AG20443 (cell line): ENCODE measurements at places on chromosomes 7 and 10.

GRCh38 chr7:140571538-140572122 is 69.0 kb downstream of the DENND2A start:
- DNase-seq = no peak

DNA sequence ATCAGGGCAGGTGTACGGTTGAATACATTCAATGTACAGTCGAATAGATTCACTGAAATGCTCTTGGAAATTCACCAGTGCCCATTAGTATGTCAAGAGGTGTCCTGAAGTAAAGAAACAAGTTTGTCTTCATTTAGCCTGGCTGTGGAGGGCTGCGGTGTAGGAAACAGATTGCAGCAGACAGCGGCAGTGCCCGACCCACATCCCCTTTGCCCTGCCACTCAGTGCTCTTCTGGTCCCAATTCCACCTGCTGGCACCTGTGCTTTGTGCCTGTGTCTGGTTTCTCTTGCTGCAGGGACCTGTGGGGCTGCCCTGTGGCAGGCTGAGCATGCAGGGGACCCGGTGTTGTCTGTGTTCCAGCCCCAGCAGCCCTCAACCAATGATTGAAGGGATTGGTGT is 183.7 kb downstream of the RPS24 start:
- no peak for DNase-seq

- DNase-seq = no peak
Observed at GRCh38 chr7:124790645-124791044, 25.1 kb upstream of the GPR37 start.

GRCh38 chr7:26549281-26549944 is 257.8 kb downstream of the SNX10 start:
- DNase-seq = no peak

DNA sequence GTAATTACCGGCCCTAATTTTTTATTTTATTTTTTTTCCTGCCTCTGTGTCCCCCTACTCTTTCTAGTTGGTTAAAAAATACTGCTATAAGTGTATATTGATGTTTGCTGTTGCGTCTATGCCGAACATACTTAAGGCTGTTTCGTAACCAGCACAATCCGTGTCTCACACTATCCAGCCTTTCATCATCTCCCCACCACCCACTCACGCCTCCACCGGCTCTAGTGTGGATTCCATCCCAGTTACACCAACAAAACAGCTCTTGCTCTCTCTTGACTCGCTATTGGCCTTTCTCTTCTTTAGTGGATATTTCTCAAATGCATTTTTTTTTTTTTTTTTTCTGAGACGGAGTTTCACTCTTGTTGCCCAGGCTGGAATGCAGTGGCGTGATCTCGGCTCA is 70.1 kb upstream of the CAMK1D start:
- DNase-seq = no peak

DNA sequence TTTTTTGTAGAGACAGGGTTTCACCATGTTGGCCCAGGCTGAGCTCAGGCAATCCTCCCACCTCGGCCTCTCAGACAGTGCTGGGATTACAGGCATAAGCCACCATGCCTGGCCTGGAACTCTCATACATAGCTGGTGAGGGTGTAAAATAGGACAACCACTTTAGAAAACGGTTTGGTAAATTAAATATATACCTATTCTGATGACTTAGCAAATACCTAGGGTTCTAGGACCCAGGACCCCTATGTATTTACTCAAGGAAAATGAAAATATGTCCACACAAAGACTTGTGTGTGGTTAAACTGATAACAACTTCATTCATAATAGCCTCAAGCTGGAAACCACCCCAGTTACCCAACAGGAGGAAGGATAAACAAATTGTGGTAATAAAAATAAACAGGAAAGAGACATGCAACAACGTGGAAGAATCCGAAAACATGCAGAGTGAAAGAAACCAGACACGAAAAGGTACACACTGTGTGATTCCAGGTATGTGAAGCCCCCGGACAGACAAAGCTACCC is 52.7 kb downstream of the CARD11 start:
- DNase-seq = no peak

DNA sequence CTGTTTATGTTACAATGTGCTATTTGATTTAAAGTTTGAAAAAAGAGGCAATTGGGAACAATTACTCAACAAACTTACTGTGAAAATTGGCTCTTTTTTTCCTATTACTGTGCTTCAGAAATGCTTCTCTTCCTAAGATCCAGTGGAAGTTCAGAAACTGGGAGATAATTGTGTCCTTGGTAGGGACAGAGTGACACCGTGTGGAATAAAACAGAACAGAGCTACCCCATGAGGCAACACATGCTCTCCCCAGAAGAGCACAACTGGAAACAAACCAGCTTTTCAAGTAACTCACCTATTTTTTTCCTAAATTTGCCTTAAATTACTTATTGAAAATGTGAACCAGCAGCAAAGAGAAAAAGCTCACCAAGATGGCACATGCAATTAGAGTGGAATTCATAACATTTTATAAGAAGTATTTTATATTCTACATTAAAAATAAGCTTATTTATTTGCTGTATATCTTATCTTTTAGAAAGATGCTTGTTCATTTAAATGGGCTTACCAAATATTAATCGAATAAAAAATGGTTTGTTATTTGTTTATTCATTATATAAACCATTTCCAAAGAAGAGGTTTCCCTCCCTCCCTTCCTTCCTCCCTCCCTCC is 346.1 kb upstream of the ANKRD30A start:
- DNase-seq = peak; percentile 81

DNA sequence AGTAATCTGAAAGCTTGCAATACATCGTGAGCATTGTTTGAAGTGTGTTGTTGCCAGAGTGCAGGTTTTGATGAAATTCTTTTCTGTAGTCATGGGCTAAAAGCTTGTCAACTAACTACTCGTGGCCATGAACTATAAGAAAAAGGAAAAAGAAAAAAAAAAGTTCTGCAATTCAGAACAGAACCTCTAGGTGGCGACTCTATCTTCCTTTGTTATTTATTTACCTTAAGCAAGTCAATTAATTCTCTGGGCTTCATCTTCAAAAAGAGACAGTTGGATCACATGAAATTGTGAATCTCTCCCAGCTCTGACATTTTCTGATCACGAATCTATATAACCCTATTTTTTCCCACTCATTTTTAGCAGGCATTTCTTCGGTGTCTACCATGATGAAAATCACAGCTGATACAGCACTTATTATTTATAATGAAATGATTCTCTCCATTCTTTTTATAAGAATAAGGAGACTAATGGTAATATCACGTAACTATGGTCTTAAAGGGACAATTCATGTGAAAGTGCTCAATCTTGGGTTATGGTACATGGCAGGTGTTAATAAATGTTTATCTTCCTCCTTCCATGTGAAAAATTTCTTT is 18.8 kb downstream of the TMEM196 start:
- DNase-seq = peak; percentile 10

DNA sequence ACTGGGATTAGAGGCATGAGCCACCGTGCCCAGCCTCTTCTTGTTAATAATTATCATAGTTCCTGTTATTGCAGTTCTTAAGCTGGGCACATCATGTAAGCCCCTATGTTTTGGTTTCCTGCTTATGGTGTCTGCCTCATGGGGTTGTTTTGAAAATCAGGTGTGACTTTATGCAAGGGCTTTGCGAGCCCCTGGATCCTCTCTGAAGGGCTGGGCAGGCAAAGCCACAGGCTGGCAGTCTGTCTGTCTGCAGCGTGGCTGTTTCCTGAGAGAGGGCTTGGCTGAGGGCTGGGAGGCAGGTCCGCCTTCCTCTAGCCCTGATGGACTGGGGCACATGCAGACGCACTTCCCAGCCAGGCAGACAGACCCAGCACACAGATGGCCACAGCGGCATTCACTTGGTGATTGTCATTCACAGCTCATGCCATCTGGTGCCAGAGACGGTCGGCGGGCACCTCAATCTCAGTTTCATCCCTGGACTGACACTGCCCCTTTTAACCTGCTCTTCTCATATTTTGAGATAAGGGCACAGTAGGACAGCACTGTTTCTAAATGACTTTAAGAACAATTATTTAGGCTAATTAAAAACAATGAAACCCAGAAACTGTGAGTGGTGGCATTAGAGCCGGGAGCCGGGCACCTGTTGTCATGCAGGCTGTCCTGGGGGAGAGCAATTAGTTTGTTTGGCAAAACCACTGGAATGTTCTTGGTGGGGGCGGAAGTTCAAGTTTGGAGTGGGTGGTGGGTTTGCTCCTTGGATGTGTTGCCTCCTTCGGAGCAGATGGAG is 35.5 kb downstream of the RBM20 start:
- no peak for DNase-seq

DNA sequence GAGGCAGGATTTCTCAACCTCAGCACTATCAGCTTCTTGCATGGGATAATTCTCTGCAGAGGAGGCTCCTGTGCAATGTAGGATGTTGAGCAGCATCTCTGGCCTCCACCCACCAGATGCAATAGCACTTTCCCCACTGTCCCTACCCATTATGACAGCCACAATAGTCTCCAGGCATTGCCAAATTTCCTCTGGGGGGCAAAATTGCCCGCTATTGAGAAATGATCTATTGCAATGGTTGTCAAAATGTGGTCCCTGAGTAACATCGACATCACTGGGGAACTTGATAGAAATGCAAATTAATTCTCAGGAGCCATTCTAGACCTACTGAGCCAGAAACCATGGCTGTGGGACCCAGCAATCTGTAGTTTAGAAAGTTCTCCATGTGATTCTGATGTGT is 7.0 kb downstream of the KCNK18 start:
- DNase-seq = no peak

DNA sequence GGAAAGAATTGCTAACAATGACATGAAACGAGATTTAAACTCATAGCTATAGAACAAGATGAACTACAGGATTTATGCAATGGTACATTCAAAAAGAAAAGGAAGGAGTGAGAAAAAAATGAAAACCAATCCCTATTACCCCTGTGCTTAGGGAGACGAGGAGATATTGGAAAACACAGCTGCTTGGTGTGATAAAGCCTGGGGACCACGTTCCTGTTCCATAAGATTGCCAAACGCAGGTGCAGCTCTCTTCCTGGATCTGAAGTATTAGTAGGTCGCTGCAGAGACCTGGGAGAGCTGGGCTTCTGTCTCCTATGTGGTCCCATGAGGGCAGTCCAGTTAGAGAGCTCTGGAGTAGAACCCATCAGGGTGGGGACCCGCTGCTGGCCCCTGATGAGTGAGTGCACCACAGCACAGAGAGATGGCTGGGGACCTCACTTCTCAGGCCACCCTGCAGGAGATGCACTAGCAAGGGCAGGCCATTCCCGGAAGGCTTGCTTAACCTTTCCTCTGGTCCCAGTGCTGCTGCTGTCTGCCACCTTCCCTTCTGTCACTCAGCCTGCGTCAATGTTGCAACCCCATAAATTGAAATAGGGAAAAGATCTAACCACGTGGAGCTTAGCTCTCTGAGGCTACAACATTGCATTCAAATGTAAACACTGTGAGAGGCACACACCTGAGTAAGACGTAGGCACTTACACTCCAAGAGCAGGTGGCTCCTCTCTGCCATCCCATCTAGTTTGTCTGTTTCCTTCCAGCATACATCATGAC is 57.9 kb downstream of the MTPN start:
- no peak for DNase-seq

GRCh38 chr7:109092268-109092667 is 522.6 kb downstream of the DNAJB9 start:
- DNase-seq = no peak

- no peak for DNase-seq
Observed at GRCh38 chr7:26127411-26127810, 24.6 kb upstream of the NFE2L3 start.

DNA sequence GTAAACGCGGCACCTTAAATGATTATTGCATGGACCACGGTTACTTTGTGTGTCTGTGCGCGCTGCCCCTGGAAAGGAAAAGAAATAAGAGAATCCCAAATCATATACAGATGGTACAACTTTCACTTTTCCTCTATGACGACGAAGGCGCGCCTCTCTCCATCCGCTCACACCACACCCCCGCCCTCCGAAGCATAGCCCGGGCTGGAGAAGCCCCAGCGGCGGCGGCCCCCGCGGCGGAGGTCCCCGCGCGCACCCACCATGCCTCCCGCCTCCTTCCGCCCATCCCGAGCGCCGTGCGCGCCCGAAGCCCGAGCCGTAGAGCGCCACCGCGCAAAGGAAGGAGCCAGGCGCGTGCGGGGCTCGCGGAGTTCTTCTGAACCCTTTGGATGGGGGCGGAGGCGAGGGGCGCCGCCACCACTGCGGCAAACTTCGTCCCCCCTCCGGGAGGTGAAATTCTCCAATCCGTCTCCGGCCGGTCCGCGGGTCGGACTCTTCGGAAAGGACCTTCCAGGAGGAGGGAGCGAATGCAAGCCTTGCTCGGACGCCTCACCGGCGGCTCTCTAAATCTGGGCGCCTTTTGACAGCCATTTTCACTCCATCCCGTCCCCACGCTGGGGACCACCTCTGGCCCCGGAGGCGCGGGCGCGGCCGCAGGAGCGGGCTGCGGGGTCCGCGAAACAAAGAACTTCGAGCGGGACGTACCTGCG is 588 bp downstream of the GLI3 start:
- DNase-seq = peak; percentile 72

GRCh38 chr10:12826800-12827372 is 174.6 kb downstream of the CCDC3 start:
- DNase-seq = no peak

GRCh38 chr7:69996121-69996520 is 397.8 kb downstream of the AUTS2 start:
- no peak for DNase-seq

DNA sequence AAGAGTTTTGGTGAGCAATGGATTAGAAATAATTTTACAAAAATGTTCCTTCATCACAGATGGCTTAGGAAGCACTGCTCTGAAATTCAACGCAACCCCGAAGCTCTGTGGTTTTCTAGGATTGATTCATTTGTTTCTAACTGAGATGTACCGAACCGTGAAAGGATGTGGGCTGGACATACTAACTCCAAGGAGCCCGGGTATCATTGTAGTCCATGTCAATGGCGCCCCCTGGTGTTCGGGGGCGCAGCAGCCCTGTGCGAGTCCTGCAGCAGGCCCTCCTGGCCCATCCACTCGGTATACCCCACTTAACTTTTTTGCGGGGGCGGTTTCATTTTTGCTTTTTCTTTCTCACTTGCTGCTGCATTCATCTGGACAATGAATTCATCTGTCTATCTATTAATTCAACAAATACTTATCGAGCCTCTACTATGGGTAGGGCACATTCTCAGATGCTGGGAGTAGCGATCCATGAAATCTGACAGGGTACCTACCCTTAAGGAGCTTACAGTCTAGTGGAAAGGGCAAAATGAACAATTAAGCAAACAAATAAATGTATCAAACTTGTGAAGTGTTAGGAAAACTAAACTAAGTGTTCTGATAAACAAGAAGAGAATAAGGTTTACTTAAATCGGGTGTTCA is 25.2 kb upstream of the ITPRID1 start:
- DNase-seq = peak; percentile 43

GRCh38 chr7:158111049-158111751 is 476.4 kb downstream of the PTPRN2 start:
- no peak for DNase-seq

- DNase-seq = no peak
Observed at GRCh38 chr7:22640269-22640668, 86.7 kb upstream of the IL6 start.
